Mesenteric fat pad (tissue), 1 donor: ENCODE measurements at places on chromosomes 7 and 10.

- no peak for DNase-seq
Observed at GRCh38 chr7:24505968-24506367, 67.3 kb upstream of the PALS2 start.

DNA sequence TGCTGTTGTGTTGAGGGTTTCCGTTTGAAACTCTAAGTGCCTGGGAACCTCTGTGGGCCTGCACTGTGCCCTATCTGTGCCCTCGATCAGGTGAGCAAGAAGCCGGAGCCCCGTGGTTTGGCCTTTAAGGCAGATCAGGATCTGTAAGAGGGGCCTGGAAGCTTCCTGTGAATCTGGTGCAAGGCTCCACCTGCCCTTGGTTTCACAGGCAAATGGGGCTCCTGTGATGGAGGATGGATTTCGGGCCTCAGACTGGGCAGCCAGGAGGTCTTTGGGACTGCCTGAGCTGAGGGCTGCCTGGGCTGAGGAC is 21.6 kb downstream of the SCART1 start:
- peak; percentile 65 for DNase-seq

DNA sequence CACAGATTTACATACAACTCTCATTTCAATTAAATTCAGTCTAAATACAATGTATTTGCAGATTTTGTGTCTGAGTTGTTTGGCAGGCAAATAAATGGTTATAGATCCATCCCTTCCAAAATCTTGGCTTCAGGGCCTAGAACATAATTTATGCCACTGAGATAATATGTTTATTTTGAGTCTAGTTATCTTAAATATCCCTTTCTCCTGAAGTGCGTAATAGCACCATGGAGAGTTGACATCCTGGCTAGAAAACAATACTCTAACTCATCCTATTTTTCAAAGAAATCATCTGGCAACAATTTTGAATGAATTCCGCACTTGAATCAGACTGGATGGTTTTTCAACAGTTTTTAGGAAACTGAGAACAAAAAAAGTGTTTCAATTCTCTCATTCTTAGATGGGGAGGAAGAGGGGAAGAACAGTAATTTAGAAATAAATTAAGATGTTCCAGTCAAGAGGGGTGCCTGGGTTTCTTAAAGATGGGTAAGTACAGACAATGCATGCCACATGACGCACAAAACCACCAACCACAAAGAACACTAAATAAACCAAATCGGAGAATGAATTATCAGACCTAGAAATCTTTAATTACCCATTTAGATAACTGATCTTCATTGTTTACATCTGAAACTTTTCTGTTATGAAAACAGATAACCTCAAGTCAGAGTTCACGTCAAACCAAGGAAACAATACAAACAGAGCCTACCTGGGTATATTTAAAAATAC is 228.7 kb upstream of the PTN start:
- DNase-seq, result no peak

DNA sequence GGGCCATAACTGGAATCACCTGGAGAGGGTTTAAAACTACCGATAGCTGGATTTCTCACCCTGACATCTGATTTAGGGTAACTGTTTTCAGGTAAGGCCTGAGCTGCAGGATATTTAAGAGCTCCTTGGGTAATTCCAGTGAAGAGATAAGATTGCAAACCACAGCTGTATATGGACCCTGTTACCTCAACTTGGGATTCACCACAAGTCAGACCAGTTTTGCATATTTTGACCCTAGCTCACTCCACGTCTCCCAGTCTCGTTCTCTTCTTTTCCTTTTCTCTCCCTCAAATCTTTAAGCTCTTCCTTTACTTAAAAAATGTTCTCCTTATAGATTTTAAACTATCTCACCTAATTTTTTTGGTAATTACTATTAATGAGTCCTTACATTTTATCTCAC is 264.4 kb downstream of the THSD7A start:
- no peak for DNase-seq

- DNase-seq, result no peak
Observed at GRCh38 chr10:6053816-6054631, 8.1 kb downstream of the IL2RA start.

DNA sequence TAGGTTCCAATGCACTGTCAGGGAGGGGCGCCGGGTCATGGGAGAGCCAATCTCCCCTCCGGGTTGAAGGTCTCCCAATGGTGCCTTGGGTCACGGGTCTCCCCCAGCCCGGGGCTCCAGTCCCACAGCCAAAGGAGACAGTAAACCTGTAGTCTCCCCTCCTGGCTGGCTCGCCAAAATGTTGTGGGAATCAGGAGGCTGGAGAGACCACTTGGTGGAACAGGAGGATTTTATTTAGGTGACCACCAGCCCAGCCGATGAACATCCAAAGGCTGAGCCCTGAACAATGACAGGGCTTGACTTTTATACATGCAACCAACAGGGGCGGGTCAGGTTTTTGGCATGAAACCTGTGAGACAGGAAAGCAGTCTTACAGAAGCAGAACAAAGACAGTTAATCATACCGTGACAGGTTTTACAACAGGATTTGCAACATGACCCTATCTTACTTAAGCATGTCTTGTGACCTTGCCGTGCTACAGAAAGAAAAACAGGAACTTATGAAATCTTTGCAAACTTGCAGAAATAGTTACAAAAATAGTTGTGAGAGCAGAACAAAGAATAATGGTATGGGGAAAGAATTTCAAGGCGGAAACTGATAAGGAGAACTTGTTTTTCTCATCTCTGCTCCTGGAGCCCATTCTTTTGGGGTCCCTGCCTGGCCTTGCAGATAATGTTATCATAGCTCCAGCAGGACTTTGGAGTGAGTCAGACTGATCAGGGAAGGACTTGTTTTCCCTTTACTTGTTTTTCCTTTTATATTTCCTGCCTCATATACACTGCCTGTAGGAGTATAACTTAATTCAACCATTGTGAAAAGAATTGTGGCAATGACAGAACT is 7.1 kb downstream of the ERV3-1 start:
- no peak for DNase-seq

- no peak for DNase-seq
Observed at GRCh38 chr7:55642266-55642665, 70.0 kb upstream of the VOPP1 start.

GRCh38 chr7:105872491-105872890 is 3.9 kb downstream of the ATXN7L1 start:
- DNase-seq, result no peak

DNA sequence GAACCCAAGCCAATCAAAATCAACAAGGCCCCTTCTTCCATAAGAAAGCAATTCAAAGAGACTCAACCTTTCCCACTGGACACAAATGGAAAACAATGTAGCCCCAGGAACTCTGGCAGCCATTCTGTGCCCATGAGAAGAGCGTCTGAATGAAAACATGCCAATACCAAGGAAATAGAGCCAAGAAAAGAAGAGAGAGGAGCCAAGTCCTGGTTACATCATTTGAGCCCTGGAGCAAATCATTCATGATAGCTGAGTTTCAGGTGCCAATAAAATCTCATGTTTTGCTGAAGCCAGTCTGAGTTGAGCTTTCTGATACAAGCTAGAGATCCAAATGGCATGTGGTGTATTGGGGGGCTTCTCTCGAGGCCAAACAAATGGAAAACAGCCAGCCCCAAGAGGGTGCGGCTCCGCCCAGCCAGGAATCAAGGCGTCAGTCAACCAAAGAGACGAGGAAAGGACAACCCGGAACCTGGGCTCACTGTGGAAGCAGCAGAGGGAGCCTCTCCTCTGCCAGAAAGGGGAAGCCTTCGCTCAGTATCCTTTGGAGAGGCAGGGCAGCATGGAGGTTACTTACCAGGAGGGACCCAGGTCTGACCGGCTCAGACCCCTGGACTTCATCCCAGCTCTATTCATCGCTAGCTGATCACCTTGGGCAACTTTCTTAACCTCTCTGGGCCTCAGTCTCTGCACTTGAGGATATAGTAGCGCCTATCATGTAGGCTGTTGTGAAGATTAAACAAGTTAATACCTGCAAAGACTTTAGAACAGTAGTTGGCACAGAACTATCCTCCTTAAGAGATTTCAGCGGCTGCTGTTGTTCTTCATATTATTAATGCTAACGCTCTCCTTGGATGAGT is 61.8 kb downstream of the OAT start:
- peak; percentile 51 for DNase-seq

GRCh38 chr7:65295409-65295808 is 78.2 kb upstream of the ZNF92 start:
- no peak for DNase-seq

GRCh38 chr7:2248984-2249694 is 7.1 kb downstream of the NUDT1 start:
- DNase-seq, result no peak
